ENCODE measurements at places on chromosomes 1 and 21. TPM values are rescaled to one million over a fixed set of nuclear protein-coding genes. Genes with fewer than 3 reads are reported as not detected.

GPX7 gene
- polyA plus RNA-seq = 69.1 TPM

LCE6A gene
- polyA plus RNA-seq = not detected

PCAT6 gene
- 2.9 TPM for polyA plus RNA-seq

ANKRD45 gene
- 5.9 TPM for polyA plus RNA-seq

MAP10 gene
- 6.8 TPM for polyA plus RNA-seq

MATN1 gene
- 0.23 TPM for polyA plus RNA-seq

TM2D1 gene
- polyA plus RNA-seq = 87.8 TPM

RAB3B gene
- 7.3 TPM for polyA plus RNA-seq

RGS16 gene
- polyA plus RNA-seq = 0.96 TPM

LEFTY2 gene
- 0.98 TPM for polyA plus RNA-seq

CBR3 gene
- 0.91 TPM for polyA plus RNA-seq

LIN28A gene
- 0.15 TPM for polyA plus RNA-seq

DNM3 gene
- polyA plus RNA-seq = 3.9 TPM

OR6Y1 gene
- polyA plus RNA-seq = 0.15 TPM

ANKRD34A gene
- 0.57 TPM for polyA plus RNA-seq

ESRRG gene
- 45.0 TPM for polyA plus RNA-seq
